Renal cortical epithelial cell (primary cell): ENCODE measurements at places on chromosomes 6 and 20. TPM values are rescaled to one million over a fixed set of nuclear protein-coding genes. Genes with fewer than 3 reads are reported as not detected.

The PRRT1 gene
- not detected in 2 replicates for total RNA-seq

The UNC5CL gene
- total RNA-seq, result 2.4 and 9.6 TPM in 2 replicates

The RAB23 gene
- 19.6 and 24.5 TPM in 2 replicates for total RNA-seq

The CALHM4 gene
- total RNA-seq, result not detected in 2 replicates

The DACT2 gene
- 0.17 and 0.89 TPM in 2 replicates for total RNA-seq

The GRM1 gene
- total RNA-seq, result 0.10 TPM in 1 of 2 replicates, not detected in the other

GRCh38 chr6:104642871-104643270, 216.8 kb downstream of the HACE1 start:
- no peak for DNase-seq

GRCh38 chr6:32183483-32184083, 470 bp downstream of the AGER start:
- DNase-seq, result no peak

- no peak for DNase-seq
Observed at GRCh38 chr6:33961691-33962090, 157.9 kb upstream of the MLN start.

- no peak for DNase-seq
Observed at GRCh38 chr20:16441546-16442164, 131.6 kb downstream of the KIF16B start.

DNA sequence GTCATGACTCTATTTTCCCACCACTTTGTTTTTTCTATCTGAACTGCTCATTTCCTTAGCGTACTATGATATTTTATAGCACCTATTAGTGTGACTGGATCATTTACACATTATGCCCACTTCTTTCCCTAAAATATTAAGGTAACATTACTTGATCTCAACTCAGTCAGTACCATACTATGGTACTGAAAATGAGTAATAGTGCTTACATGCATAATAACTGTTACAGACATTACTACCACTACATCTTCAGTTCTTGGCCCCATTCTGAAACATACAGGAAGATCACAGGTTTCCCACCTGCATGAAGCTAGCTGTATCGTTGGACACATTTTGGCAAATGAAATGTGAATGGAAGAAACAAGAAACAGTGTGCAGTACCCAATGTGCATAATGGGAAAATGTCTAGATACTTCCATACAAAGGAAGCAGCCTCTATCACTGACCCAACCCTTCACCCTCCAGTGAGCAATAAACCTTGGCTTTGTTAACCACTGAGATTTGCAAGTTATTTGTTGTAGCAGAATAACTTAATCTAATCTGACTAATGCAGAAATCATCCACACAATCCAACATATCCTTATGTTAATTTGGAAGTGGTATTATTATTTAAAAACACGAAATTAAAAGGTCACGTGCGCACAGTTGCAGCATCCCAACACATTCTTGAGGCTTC, 108.6 kb upstream of the DOK5 start:
- peak; percentile 22 for DNase-seq

GRCh38 chr6:79650950-79651349, 19.8 kb downstream of the SH3BGRL2 start:
- DNase-seq, result no peak

DNA sequence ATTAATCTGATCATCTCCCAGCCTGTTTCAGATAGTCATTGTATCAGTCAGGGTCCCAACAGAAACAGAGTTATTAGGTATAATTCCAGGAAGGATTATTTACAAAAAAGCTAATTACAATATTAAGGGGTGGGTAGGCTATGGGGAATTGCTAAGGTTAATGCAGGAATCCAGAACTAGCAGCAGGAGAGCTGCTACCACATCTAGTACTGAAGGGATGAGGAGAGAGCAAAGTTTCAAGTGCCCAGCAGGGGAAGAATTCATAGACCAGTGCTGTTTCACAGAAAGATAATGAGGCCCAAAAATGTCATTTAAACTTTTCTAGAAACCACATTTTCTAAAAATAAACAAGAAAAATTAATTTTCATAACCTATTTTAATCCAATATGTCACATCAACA, 284.2 kb downstream of the HACE1 start:
- DNase-seq, result no peak

GRCh38 chr20:33822423-33822822, 11.3 kb downstream of the CHMP4B start:
- no peak for DNase-seq

DNA sequence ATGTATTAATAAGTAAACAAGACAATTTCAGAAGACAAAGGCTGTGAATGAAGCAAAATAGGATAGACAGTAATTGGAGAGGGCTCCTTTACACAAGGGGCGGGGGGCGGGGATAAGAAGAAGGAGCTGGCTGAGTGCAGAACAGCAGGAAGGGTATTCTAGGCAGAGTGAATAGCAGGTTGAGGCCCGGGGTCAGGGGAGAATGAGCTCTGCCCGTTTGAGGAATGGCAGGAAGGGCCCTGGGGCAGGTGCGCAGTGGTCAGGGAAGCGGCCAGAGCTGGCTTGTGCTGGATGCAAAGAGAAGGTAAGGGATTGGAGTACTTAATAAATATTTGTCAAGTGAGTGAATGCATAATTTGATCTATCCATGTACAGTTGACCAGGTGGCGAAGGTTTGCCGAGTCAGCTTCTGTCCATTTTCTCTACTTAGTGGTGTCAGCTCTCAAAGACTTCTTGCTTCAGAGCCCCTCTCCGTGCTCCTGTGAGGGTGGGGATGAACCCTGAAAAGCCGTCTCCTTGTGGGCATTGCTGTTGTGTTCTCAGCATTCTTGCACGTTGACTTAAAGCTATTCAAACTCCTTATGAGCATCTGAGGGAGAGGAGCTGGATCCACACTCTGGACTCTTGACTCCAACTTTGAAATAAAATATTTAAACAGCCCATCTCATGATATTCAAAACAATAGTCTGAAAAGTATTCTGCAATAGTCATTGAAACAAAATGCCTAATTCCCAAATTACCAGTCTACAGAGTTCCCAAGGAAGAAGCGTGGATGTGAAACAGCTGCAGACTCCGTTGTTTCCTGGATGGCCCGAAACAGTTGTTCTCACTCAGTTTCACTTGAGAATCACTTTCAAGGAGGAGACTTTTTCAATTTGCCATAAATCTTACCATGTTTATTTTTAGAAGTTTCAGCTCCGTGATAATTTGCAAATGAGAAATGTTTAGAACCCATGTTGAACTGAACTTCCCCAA, 105.1 kb downstream of the EDN3 start:
- DNase-seq, result no peak

DNA sequence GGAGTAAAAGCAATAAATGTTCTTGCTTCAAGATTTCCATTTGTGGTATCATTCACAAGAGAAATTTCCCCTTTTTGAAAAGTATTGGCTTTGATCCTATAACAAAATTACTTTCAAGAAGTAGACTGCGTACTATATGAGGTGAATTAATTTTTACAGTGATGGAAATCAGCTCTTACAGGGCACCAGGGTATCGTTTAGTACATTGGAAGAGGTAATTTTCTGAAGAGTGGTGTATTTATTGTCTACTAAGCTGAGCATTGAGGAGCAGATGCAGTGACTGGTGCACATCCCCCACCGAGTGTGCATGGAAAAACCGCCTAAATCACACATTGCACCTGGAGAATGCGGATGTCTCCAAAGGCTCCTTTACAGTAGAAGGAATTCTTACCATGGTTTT, 209.5 kb downstream of the SAMD5 start:
- DNase-seq, result no peak

DNA sequence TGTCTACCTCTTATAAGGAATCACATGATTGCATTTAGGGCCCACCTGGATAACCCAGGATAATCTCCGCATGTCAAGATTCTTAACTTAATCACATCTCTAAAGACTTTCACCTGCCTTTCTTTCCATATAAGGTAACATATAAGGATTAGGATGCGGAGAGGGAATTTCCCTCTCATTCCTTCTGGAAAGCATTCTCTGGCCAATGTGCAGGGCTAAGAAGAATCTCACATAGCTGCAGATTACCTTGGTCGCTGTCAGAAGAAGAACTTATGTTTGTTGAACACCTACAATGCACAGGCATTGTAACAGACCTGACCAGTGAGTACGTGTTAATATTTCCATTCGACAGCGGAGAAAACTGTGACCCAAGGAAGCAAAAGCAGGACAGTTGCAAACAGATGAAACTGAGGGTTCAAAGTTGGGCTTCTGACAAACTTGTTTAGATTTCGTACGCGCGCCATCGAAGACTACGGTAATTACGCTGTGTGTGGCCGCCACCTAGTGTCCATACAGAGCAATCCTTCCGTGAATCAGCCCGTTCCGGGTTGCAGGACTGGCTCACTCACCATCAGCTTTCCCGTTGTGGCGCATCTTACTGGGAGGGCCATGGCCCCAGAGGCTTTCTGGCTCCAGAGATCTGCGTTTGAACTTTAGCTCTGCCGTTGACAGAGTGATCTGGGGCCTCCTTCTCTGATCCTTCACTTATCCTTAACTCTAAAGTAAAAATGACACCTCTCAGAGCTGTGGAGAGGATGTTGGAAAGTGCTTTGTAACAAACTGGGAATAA, 9.5 kb downstream of the C20orf202 start:
- peak; percentile 49 for DNase-seq

- no peak for DNase-seq
Observed at GRCh38 chr6:109791301-109791700, 100.2 kb downstream of the FIG4 start.

- DNase-seq, result no peak
Observed at GRCh38 chr6:16104624-16105433, 24.1 kb upstream of the MYLIP start.

- DNase-seq, result no peak
Observed at GRCh38 chr6:15342114-15342513, 96.2 kb downstream of the JARID2 start.

DNA sequence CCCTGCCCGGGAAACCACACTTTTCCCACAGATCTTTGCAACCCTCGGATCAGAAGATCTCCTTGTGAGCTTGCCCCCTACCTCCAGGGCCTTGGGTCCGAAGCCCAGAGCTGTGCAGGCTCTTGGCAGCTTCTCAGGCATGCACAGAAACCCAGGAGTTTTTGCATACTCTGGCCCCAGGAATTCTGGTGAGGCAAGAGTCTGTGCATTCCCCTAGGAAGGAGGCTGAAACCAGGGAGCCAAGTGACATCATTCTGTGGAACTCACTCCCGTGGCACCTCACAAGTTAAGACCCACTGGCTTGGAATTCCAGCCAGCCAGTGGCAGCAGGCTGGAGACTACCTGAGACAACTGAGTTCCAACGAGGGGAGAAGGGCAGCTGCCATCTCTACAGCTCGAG, 100.1 kb downstream of the TNFRSF21 start:
- peak; percentile 87 for DNase-seq

DNA sequence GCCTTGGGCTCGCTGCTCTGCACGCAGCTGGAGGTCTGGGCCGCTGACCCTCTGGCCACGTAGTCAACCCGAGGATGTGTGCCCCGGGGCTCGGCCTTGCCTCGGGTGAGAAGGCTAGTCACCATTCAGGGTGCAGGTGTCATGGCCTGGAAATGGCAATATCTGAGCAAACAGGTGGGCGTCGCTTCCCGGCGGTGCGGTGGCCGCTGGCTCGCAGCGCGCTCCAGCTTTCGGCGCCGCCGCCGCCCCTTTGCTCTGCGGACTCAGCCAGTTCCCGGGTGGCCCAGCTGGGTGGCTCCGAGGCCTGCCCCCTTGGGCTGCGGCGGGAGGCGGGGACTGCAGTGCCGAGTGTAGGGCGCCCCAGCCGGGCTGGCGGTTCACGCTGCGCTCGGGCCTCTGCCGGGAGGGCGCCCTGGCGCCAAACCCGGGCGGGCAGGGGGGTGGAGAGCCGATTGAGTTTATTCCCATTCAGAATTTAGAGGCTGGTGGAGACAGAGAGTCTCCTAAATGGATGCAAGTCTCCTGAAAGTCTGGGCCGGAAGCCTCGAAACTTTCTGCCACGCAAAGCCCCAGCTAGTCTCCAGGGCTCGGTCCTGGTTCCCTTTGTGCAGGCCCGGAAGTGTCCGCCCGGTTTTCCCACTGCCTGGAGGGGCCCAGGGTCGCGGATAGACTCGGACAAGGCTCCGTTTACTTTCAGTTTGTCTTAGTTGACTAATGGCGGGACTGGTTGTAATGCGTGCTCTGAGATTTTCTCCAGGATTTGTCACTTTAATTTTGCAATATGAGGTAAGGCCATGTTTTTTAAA, 11.3 kb upstream of the TFAP2A start:
- DNase-seq, result no peak

DNA sequence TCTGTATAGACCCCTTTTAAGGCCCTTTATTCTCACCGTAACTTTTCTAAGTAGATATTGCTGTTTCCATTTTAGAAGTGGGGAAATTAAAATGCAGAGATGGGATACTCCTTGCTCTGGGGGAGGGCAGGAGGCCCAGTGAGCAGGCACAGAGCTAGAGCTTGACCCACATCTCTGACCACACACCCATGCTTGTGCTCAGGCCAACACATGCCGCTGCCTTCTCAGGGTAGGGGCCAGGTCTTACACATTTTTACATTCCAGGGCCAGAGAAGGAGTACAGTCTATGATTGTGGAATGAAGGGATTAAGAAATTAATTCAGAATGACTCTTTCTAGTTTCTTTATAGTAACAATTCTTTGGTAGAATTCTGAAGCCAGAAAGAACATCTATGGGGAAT, 104.8 kb downstream of the SOBP start:
- DNase-seq, result no peak

GRCh38 chr20:846894-847278, 13.4 kb downstream of the FAM110A start:
- DNase-seq, result no peak

DNA sequence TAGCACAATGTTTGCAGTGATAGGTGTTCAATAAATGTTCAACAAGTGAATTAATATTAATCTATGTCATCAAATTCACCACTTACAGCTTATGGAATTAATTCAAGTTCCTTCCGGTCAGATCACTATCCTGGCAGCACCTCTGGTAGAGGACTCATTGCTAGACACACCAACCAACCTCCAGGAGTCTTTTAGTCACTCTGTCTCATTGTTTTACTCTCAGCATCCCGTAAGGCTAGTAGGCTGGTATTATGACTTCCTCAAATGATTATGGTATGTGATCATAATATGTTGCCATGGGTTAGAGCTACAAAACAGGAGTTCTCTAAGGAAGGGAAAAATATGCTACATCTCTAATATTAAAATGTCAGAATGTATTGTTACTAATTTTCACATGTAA, 21.7 kb upstream of the MMS22L start:
- no peak for DNase-seq

GRCh38 chr20:46640536-46641311, 10.5 kb downstream of the SLC13A3 start:
- DNase-seq, result peak; percentile 50

DNA sequence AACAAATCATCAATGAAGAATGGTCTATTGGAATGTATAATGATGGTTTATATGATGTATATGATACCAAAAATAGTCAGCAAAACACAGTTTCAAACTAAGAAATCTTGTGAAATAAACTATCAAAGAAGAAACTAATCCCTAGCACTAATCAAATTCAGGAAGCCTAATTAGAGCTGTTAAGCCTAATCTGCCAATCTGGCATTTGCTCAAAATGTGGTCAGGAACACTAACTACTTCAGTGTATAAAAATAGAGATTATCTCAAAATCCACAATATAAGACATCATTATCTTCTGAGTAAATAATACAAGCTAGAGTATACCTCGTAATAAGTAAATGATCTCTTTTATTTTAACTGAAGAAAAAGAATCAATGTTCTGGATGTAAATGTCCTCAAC, 12.8 kb upstream of the AKAP7 start:
- no peak for DNase-seq
